ENCODE measurements at places on chromosomes 13 and 19.

DNA sequence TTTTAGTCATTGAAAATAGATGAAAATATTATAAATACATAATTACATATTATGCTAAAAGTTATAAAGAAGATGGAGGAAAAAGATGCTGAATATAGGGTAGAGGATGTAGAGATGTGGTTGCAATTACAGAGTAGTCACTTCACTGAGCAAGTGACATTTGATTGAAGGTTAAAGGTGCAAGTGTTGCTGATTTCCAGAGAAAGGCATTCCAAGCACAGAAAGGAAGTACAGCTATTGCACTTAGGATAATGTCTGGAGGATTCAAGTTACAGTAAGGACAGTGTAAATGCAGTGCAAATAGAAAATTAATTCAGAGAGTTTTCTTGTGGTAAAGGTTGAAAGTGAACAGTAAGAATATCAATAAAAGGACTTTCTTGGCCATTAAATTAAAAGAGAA is 1721.8 kb downstream of the PCDH9 start:
- no peak for DNase-seq

DNA sequence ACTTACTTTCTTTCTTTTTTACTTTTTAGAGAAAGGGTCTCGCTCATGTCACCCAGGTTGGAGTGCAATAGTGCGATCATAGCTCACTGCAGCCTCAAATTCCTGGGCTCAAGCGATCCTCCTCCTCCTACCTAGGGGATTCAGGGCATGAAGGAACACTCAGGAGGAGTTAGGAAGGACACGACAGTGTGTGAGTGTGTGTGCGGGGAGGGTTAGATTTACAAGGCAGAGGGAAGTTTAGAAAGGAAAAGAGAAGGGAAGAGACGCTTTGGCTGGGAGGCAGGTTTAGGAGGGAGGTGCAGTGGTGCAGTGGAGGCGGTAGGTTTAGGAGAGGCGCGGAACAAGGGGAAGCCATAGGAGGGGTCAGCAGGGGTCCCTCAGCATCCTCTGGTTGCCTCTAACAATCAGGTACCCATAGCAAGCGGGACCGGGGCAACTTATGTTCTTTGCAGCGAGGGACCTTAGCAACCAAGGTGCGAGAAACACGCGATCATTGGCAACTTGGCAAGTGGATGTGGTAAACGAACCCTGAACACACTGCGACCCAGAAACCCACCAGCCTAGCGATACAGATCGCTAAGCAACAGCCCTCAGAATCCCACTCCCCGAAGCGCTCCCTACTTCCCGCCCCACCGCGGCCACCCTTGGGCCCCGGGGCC is 501 bp downstream of the SIRT2 start:
- DNase-seq: peak; percentile 70

DNA sequence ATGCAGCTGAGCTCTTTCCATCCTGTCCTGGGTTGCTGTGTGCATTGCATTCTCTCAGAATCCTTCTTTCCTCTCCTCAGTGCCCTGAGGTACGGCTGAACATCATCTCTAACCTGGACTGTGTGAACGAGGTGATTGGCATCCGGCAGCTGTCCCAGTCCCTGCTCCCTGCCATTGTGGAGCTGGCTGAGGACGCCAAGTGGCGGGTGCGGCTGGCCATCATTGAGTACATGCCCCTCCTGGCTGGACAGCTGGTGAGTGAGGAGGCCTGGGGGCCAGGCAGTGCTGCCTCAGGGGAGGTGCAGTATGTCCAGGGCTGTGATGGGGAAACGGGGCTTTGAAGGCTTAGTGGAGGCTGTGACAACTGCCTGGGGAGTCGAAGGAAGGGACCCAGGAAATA is 29.8 kb downstream of the PPP2R1A start:
- no peak for DNase-seq

GRCh38 chr19:44660081-44660480 is 11.2 kb upstream of the CEACAM19 start:
- DNase-seq: peak; percentile 85

DNA sequence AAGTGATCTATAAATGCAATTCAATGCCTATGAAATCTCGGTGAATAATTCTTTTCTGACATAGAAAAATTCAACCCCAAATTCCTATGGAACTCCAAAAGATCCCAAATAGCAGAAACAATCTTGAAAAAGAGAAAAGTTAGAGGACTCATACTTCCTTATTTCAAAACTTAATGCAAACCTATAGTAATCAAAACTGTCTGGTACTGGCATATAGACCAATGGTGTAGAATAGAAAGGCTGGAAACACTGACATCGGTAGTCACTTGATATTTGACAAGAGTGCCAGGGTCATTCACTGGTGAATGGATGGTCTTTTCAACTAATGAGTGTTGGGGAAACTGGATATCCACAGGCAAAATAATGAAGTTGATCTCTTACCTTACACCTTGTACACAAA is 637.1 kb upstream of the PCDH9 start:
- no peak for DNase-seq

DNA sequence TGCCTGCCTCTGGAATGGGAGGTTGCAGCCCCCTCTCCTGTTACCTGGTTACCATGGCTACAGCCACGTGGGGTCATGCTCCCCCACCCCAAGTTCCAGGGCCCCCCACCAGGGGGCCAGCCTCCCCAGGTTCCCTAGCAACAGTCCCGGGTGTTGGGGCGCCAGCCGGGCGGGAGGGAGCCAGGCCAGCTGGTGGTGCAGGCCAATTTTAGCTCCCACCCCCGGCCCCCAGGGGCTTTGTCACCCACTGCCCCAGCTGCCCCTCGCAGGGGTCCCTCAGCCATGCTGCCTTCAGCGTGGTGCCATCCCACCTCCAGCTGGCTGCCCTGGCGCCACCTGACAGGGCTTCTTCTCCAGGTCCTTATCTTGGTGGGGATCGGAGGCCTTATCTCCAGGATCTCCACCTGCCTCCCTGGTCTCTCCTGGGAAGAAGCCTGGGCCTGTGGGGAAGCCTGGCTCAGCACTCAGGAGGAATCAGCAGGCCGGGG is 3.0 kb downstream of the MARK4 start:
- no peak for DNase-seq

GRCh38 chr13:111584101-111584672 is 263.7 kb downstream of the TEX29 start:
- DNase-seq: no peak

GRCh38 chr13:32086791-32087441 is 55.3 kb downstream of the FRY start:
- no peak for DNase-seq

DNA sequence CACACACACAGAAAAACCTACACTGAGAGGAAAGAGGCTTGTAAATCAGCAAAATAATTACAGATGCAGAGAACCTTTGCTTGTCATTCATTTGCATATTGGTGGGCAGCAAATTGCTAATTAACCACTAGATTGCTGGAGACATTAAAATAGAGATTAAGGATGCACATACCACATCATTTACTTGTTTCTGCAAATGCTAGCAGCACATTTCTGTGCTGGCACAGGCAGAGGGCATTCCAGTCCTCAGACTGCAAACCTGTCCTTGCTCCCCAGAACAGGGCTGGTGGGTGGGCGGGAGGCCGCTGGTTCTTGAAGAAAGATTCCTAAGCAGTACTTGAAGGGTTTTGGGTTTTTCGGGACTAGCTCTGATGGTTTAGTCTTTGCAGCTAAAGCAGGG is 941 bp upstream of the SIAH3 start:
- DNase-seq: no peak

DNA sequence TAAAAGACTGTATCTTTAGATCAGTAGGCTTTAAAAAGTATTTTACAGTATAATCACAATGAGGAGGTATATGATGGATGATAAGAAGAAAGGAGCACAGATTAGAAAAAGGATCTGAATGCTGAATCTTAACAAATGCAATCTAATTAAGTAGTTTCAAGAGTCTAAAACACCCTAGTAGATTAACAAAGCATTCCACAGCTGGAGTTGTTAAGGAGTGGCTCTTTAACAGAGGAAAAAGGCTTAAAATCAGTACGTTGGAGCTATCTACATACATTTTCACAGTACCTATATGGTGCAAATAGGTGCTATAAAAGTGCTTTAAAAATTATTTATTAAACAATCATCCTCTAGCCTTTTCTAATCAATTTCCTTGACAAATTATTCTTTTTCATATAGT is 34.5 kb downstream of the TSC22D1 start:
- no peak for DNase-seq

DNA sequence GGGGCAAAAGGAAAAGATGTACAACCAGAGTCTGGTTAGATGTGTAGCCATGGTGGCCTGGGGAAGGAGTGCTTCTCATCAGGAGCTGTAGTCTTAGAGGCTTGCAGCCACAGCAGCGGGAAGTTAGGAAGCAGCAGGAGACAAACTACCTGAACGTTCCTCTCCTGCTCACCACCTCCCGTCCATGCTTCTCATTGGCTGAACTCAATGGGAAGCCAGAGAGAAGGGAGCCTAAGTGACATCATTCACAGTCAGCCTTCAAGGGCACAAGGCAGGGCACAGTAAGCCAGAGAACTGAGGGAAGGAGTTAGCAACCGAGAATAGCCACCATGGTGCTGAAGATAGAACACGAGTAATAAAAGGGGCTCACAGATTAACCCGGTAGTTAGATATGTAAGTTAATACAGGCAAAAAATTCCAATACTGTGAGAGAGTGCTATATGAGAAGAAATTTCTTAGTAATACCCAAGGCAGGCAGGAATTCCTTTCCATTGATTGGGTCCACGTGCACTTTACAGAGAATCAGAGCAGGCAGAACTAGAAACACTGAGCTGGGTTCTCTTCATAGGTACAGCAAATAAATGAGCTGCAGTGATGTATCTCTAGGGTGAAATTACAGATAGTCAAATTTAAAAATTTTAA is 391.5 kb upstream of the DACH1 start:
- no peak for DNase-seq

GRCh38 chr13:102848956-102849355 is 3.1 kb downstream of the ERCC5 start:
- no peak for DNase-seq

- peak; percentile 45 for DNase-seq
Observed at GRCh38 chr19:589693-590395, at the start of gene HCN2. TSS of gene HCN2 (plus strand) at chr19:589881. CDS start at chr19:589946, 65 bp downstream.
